ENCODE measurements at places on chromosomes 1 and 21.

- DNase-seq: no peak
These were observed 119.6 kb upstream of the BRINP3 start for GRCh38 chr1:190597294-190597693.

DNA sequence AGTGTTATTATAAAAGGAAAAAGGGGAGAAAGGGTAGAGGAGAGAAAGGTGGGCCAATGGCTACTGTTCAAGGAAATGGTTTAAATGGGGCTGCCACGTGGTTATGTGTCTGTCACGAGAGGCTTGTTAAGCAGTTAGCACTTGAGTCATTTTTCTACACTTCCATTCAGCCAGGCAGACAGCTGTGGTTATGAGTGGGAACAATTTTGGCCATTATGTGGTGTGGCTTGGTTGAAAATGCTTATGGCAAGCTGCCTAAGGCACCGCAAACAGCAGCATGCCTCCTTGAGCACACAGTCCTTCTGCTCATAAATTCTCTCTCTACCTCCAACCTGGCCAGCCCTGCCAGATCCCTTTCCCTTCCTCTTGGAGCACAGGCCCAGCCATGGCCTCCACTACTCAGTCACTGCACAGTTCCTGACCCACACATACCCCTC lies 3.2 kb upstream of the SRM start:
- no peak for DNase-seq

GRCh38 chr1:151368393-151369301 lies 3.9 kb downstream of the SELENBP1 start:
- DNase-seq: no peak

DNA sequence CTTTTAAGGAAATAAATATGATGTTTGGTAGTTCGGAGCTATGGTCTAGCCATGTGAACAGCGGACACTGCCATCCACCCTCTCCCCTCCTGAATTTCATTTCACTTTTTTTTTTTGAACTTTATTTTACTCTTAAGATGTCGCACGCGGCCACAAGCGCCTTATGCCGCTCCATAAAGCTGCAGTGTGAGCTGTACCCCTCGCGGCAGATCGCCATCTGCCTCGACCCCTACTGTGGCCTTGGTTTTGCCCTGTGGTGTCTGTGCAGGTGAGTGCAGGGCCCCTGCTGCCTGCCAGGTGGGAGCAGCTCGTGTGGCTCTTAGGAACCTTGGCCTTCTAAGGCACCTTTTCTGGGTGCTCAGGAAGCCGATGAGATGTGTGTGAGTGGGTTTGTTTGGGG lies 48.1 kb downstream of the S100B start:
- DNase-seq: no peak

DNA sequence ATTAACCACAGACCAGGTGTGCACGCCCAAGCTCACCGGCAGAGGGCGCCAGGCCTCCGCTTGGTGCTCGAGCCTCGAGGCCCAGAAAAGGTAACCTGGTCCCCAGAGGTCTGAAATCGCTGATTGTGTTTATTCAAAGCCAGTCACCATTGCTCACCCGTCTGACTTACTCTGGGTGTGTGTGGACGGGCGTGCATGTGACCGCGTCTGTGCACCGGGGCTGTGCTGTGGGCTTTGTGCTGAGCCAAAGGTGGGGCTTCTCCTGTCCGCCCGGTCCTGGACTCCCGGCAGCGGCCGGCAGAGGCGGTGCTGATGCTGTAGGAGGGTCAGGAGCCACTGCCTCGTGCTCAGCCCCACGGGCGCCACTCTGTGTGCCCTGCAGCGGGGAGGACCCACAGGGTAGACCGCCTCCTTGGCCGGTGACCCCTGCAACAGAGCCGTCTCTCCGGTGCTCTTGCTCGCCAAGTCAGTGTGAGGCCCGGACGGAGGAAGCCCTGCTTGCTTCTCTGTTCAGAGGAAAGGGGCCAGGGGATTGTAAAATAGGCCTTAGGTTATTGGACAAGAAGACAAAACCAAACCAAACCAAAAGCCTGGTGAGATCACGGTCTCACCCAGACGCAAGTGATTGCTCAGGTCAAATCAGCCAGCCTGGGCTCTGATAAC lies 32.0 kb upstream of the BTG2 start:
- DNase-seq: peak; percentile 86

DNA sequence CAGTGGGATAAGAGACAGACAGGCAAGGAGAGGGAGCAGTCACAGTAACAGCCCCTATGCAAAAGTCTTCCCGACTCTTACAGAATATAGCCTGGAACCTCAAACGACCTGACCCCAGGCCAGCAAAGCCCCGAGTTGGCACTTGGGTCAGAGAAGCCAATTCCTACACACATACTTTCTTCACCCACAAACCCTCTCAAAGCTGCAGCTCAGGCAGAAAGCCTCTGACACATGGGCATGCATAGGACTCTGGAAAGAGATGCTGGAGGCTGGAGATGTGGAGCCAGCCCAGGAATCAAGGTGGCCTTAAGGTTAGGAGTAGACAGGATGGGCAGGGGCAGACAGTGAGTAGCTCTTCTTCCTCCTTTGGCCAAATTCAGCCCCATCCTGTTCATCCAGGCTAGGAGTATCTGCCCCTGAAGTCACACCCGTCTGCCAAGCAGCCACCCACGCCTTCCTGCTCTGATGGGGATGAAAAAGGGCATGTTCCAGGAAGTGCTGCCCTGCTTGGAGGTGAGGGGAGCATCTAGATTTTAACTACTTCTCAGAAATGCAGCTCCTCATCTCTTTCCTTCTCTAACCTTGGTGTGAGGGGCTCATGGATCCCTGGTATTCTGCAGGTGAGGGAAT lies 7.8 kb downstream of the SLC41A1 start:
- no peak for DNase-seq

DNA sequence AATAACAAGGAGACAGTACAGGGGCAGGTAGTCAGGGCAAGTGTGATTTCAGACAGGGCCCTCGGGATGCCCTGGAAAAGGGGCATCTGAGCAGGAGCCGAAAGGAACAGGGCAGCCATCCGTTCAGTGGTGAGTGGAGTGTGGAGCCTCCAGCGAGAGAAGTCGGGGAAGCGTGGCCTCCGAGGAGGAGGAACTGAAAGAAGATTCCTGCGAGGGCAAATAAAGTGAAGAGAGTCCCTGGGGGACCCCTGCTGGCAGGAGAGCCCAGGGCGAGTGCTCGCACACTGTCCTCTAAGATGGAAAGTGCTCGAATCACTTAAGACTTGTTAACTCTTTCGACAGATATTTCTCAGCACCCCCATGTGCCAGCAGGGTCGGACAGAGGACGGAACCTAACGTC lies 3.5 kb upstream of the UTS2 start:
- DNase-seq: no peak

- DNase-seq: no peak
These were observed 116.0 kb upstream of the ADGRL4 start for GRCh38 chr1:79122521-79122920.

- DNase-seq: no peak
These were observed 42.5 kb upstream of the POFUT2 start for GRCh38 chr21:45330075-45330781.

DNA sequence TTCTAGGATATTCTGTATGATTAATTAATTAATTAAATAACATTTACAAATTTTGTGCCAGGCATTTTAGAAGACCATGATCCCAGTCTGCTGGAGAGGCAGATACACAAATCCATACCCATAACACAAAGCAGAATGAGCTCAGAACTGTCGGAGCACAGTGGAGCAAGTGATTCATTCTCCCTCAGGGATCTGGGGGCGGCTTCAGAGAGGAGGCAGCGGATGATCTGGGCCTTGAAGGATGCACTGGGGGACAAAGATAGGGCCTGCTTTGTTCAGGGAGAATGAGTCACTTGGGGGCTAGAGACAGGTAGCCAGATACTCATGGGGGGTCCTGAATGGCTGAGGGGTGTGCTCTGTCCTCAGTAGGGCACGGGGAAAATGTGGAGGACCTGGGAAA lies 50.9 kb upstream of the TRABD2B start:
- DNase-seq: no peak

DNA sequence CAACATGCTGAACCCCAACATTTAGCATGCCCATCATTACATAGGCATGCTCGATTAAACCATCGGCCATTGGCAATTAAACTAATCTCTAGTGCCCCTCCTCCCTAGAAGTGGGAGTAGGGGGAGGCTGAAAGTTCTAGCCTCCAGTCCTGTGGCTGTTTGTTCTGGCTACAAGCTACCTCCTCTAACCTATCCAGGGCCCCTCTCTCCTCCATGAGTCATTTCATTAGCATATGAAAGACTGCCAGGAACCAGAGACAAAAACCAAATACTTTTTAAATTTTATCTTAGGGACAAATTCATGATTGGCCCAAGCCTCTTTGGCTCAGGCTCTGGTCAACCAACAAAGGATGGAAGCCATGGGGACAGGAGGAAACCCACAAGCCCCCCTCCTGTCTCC lies 231.1 kb downstream of the CACNA1E start:
- no peak for DNase-seq

DNA sequence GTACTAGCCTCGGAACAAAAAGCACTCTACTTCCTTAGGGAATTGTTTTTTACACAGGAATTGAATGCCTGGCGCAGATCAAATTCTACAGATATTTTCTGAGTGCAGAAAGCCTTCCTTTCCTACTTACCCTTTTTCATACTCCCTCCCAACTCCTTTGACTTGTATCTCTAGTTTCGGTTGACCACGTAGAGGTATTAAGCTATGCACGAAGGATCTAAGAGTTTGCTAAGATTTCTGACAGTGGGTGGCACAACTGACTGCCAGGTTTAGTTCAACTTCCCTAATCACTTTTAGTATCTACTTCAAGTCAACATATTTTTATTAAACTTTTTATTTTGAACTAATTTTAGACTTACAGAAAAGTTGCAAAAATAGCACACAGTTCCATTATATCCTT lies 5.0 kb downstream of the TOR1AIP2 start:
- no peak for DNase-seq

- DNase-seq: no peak
These were observed 11.9 kb downstream of the XPR1 start for GRCh38 chr1:180643693-180644092.

GRCh38 chr1:117815926-117816325 lies 113.5 kb downstream of the GDAP2 start:
- no peak for DNase-seq

Data from SK-N-SH (cell line).